ENCODE measurements at places on chromosomes 5 and 9. TPM values are rescaled to one million over a fixed set of nuclear protein-coding genes. Genes with fewer than 3 reads are reported as not detected.

DNA sequence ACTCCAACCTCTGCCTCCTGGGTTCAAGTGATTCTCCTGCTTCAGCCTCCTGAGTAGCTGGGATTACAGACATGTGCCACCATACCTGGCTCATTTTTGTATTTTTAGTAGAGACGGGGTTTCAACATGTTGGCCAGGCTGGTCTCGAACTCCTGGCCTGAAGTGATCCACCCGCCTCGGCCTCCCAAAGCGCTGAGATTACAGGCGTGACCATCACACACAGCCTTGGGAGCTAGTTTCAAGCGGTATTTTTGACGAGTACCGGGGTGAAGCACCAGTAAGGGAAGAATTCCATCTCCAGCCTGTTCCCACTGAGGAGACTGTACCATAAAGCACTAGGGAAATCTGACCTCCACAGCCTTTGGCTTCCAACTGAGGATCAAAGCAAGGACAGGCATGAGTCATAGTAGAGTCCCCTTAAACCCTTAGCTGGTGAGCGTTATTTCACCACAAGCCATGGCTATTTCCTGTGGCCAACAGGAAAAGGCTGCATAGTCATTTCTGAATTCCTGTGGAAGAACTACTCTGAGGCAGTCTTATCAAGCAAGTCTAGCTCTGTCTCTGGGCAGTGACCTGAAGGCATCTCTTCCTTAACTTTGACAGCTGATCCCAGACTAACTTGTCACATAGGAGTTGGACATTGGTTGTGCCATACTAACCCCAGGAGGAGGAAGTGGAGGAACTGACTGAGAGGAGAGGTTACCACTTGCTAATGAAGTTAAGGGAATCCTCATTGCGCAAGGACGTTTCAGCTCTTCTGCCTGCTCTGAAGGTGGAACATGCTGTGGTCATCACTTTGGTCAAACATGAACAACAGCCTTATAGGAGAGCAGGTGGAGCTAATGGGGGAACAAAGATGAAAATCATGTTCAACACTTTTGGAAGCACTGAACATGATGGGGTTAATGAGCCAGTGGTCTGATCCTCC is 85.8 kb upstream of the DMRT1 start:
- no peak for DNase-seq

- no peak for DNase-seq
These were observed 2.1 kb upstream of the NANS start for GRCh38 chr9:98054376-98054951.

DNA sequence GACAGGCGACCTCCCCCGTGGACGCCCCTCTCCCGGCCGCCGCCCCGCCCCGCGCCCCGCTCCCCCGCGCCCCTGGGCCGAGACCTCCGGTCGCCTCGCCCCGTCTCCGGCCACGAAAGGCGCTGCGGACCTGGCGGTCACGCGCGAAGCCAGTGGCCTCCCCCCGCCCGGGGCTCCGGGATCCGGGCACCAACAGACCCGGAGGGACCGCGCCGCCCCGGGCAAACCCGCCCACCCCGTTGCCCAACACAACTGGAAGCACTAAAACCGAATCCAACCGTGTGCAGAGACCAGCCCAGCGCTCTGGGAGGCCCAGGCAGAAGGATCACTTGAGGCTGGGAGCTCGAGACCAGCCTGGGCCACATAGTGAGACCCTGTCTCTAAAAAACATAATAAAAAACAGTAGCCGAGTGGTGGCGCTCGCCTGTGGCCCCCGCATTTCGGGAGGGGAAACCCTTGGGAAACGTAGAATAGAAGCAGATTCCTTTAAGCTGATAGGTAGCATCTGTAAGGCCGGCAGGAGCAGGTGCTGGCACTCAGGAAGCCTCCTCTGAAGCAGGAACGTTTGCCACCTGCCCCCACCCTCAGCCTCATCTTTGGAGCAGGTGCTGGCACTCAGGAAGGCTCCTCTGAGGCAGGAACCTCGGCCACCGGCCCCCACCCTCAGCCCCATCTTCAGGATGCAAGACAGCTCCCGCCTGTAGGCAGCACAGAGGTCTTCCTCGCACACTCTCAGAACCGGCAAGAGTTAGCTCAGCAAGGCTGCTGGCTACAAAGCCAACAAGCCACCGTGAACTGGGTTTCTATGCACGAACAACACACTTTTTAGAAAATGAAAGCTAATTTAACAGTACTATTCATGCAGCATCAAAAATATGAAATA is 4.6 kb upstream of the SLC9A3 start:
- no peak for DNase-seq

DNA sequence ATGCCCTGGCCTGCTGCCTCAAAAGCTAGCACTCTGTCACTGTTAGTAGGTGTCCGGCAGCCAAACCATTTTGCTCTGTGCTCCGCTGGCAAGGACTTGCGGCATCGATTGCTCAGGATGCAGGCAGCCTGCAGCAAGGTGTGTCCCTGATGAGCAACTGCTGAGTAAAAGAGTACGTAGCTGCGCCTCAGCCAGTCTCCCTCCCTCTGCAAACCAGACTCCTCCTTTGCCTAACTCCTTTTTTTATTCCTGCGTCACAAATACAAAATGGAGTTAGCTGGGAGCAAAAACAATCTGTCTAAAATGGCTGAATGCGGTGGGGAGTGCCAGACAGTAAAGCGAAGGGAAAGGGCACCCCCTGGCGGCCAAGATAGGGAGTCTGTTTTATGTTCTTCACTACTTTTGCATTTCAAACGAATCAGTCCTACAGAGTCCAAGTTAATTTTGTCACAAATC is 61.1 kb downstream of the DIAPH1 start:
- DNase-seq: peak; percentile 65

The FGF18 gene
- total RNA-seq: 0.80 TPM

- DNase-seq: no peak
These were observed 618.1 kb downstream of the SLCO4C1 start for GRCh38 chr5:101677961-101678360.

DNA sequence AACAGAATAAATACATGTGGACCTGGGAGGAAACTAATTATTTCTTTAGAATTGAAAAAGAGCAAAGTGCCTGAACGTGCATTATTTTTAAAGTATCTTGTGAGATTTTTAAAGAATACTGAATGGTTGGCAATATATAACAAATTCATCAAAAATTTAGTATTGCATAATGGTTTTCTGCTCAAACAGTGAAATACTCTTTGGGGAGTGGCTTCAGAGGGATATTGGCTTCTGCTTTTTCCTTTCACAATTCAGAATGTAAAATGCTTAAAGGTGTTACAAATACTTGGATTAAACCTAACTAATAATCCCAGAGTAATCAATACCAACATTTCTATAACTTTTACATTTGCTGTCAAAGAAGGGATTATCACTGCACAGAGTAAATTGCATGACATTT is 379.3 kb upstream of the CHD1 start:
- DNase-seq: no peak

DNA sequence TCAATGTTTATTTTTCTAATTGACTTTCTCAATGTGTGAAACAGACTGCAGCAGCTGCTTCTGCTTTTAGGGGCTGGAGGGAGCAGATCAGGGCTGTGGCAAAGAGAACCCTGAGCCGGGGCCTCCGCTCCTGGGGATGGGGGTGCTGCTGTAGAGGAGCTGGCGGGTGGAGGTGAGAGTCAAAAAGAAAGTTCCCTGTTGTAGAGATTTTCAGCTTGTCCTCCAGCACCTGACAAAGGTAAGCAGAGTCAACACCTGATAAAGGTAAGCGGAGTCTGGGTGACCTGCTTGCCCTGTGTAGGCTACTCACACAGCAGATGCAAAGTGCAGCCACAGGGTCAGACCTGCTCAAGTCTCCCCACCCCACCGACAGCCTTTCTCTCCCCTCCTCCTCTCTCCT is 252.4 kb upstream of the IRX1 start:
- no peak for DNase-seq

DNA sequence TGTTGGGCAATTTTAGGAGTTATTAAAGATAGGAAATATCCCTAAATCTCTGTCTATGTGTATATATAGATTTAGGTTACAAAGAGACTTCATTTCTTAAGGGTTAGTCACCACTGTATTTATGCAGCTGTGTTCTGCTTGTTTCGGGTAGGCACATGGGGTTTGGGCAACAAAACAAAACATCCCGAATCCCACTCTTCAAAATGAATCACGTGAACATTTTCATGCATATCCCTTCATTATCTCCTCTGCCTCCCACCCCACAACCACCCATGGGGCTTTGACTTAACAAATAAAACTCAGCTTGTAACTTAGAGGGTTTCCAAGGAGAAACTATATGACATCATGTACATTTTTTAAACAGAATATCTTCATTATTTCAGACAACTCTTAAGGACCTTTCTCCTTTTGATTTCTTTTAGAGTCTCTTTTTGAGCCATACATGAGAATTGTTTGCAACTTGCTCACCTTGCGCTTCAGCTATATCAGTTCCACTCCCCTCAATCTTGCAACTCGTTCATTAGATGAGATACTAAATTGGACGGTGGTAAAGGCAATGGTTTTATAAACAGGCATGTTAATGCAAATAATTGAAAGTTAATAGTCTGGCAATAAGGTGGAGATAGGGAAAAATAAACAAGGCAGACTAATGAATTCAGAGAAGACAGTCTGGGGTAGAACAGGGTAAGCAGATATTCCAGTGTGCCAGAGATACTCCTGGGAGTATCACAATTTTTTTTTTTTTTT is 136.7 kb downstream of the CD180 start:
- no peak for DNase-seq

DNA sequence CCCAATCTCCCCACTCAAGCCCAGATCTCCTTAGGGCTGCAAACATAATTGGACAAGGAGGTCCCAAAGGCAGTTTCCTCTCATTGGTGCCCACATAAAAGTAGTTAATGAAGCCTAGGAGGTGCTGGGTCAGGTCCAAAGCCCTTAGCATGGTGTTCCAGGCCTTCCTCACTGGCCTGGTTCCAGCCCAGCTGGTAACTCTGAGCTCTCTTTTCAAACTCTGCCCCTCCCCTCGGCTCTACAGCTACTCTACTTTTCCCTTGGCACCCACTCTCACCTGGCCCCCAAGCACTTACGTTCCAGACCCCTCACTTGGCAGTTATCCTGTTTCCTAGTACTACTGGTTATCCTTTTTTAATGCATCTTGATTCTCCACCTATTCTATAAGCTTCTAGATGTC is 9.9 kb downstream of the SEPTIN8 start:
- no peak for DNase-seq

The AKNA gene
- 52.2 TPM for total RNA-seq

GRCh38 chr5:130995254-130995515 is 169.9 kb downstream of the HINT1 start:
- DNase-seq: no peak

- no peak for DNase-seq
These were observed 135.2 kb upstream of the PRDM9 start for GRCh38 chr5:23372177-23372576.

The SHOC1 gene
- total RNA-seq: under 0.01 TPM

GRCh38 chr5:7317751-7318150 is 78.2 kb upstream of the ADCY2 start:
- no peak for DNase-seq

DNA sequence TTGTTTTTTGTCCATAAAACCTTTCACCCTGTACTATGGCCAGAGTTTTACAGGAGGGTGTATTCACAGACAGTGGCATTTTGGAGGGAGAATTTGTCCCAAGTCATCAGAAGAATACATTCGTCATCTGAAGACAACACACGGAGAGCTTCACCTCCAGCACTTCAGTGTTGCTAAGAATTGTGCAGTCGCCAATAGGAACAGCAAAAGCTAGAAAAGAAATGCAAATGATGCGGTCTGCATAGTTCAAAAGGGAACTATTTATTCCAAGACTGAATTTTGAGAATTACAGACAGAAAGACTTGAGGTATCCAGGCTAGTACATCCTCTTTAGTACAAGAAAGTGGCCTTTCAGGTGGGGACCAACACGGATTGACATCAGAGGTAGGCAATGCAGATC is 399.2 kb upstream of the KIF2A start:
- no peak for DNase-seq

- no peak for DNase-seq
These were observed 57.3 kb downstream of the SNCAIP start for GRCh38 chr5:122369253-122369815.
